ENCODE measurements at places on chromosomes 13 and 19.

- DNase-seq, result no peak
These were observed 161.5 kb downstream of the KATNAL1 start for GRCh38 chr13:30145709-30146367.

GRCh38 chr13:73397496-73398305, 338.9 kb downstream of the KLF5 start:
- no peak for DNase-seq

DNA sequence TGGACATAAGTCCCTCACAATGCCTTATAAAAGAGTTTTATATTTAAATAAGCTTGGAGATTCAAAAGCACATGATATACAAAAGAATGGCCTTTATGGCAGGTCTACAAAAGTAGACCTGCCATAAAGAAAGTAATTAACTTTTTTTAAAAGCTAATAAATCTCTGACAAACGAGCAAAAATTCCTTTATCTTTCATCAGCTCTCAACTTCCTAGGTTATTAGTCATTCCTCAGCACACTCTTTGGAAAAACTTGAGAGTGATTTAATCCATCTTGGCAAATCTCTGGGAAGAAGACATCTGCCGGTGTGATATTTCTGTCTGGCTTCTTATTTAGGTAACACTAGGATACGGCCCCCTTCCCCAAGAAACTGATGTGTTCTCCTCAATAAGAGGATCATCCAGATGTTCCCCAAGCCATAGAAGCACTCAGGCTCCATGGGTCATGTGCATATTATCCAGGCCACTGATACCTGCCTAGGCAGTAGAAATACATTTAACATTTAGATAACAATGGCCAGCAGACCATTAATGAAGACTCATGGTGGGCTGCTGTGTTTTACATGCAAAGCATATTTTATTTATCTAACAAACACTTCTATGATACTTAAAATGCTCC, 372.7 kb downstream of the LIG4 start:
- DNase-seq, result no peak

DNA sequence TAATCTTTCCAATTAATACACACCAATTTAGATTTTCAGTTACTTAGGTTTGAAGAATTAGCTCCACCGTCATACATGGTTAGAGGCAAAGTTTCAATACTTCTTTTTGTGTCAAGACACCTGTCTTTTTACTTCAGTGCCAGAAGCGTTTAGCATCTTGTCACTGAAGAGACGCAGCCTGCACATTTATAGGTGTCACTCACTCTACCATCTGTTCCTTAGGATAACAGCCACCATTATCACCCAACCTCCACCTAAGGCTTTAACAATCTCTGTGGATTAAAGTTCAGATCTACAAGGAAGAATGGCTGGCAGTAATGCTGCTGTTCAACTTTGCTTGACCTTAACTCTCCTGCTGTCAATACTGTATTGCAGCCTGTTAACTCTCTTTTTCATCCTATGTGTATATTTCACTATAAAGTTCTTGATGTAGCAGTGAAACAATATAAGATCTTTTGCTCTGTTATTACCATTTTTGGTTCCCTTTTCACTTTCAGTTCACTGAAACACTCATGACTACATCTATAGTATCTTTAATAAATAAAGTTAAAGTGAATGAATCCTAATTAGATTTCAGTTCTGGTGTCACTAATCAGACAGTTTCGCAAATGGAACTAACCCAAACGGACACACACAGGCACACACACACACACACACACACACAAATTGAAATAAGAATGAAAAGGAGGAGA, 435.6 kb downstream of the PCDH9 start:
- no peak for DNase-seq

DNA sequence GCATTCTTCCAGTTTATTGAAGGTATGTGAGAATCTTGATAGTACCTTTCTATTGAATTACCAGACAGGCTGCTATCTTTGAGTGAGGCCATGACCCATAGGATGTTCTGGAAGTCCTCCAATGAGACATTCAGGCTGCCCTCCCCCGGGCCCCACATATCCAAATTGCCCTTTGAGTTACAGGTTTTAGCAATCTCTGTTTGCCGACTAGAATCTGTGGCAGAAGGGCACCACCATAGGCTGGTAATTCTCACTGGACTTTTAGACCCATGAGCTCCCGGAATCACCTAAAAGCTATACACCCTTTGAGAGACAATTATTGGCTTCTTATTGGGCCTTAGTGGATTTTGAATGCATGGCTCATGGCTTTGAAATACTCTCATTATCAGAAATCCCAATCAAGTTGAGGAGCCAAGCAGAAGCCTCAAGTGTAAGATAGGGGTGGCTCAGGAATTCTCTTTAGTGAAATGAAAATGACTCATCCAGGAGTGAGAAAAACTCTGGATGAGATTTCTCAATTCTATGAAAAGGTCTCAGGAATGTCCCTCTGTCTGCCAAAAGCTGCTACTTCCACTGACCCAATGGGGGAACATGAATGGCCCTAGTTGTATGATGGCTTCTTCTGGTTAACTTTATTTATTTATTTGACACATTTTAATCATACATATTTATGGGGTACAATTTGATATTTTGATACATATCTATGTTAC, 172.1 kb upstream of the CSNK1A1L start:
- DNase-seq, result no peak

DNA sequence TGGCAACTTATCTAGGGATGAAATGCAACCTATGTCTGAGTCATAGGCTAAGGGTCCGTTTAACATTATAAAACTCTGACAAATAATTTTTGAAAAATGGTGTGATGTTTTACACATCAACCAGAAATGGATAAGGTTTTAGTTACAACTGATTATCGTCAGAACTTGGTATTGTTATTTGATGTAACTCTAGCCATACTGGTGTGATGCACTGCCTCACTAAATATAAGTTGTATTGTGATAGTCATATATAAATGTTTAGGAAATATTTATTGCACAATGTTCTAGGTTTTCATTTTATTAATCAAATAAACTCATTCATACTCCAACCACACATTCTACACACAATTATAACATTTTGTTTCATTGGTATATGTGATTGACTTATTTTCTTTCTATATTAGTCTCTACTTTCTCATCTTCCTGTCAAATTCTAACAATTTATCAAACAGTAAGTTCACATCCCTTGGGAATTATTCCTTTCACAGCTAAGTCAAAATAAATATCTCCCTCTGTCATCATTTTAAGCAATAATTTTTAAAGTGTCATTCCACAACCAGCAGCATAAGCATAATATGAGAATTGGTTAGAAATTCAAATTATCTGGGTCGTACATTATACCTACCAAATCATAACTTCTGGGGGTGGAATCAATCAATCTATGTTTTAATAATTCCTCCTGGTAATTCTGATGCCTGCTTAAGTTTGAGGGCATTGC, 873.9 kb downstream of the SLITRK1 start:
- no peak for DNase-seq

DNA sequence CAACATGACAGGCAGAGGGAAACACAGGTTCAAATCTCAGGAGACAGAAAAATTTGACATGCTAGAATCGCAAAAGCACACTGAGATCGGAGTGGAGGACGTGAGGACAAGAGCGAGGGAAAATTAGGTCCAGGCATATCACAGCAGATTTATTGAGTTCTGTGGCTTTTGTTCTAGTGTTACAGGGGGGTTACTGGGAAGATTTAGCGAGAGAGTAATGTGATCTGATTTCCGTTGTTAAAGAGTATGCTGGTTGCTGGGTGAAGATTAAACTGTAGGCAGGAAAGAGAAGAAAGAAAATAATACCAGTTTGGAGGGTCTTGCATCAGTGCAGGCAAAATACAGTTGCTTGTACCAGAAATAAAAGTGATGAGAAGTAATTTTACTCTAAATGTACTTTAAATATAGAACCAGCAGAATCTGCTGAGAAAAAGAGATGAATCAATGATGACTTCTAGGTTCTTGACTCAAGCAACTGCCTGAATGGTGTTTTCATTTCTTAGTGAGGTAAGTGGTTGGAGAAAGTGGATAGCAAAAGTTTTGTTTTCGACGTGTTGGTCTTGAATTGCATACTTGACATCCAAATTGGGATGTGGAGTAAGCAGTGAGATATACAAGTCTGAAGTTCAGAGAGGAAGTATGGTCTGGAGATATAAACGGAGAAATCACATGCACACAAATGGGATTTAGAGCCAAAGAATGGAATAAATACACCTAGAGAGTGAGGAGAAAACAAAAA, 35.7 kb downstream of the UFM1 start:
- no peak for DNase-seq

DNA sequence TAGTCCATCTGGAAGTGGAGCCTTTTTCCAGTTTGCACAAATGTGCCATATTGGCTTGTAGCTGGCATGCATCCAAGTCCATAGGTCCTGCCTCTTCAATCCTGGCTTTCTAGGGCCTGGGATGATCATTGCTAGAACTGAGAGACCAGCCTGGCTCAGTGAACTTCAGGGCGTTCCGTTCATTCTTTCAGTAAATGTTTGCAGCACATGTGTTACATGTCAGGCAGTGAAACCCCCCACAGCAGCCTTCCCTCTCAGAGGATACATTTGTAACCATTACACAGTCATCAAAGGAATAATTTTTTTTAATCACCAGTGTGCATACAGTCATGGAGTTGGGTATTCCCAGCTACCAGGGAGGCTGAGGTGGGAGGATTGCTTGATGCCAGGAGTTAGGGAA, 9.7 kb downstream of the FUT2 start:
- DNase-seq, result no peak

GRCh38 chr13:39494006-39494405, 109.0 kb downstream of the LHFPL6 start:
- no peak for DNase-seq

DNA sequence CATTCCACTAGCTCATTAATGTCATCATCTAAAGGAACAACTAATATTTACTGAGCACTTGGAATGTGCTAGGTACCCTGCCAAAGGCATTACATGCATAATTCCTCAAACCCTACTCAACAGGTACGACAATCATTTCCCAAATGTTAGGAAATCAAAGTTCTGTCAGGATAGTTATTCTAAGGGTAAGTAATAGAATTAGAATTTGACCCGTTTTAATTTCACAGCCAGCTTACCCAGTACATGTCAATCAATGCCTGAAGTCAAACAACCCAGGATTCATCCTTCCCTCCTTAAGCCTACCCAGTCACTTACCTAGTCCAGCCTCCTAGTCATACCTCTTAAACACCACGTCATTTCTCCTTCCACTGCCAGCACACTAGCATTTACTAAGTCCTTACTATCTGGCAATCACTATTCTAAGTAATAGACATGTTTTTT, 2.4 kb downstream of the LNX2 start:
- DNase-seq, result no peak

GRCh38 chr19:48508729-48509411, 2.8 kb downstream of the LMTK3 start:
- no peak for DNase-seq

DNA sequence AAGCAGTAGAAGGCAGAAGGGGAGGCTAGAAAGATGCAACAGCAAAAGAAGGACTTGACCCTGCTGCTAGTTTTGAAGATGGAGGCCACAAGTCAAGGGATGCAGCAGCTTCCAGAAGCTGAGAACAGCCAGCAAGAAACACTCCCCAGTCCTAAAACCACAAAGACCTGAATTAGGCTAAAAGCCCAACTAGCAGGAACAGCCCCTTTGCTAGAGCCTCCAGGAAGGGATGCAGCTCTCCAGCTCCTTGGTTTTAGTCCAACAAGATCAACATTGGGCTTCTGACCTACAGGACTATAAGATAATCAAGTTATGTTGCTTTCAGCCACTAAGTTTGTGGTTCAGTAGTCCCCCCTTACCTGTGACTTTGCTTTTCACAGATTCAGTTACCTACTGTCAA, 10.5 kb upstream of the LATS2 start:
- DNase-seq, result no peak

DNA sequence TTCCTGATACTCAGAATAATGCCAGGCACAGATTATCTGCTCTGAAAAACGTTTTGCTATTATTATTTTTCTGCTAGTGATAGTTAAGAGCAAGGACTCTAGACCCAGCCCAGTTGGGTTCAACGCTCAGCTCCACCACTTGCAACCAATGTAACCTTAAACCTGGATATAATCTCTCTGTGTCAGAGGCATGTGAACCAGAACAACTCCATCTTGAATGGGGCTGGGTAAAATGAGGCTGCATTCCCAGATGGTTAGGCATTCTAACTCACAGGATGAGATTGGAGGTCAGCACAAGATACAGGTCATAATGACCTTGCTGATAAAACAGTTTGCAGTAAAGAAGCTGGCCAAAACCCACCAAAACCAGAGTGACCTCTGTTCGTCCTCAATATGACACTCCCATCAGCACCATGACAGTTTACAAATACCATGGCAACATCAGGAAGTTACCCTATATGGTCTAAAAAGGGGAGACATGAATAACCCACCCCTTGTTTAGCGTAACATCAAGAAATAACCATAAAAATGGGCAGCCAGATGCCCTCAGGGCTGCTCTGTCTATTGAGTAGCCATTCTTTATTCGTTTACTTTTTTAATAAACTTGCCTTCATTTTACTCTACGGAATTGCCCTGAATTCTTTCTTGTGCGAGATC, 13.6 kb downstream of the FAM187B start:
- DNase-seq, result no peak

- no peak for DNase-seq
These were observed 50.0 kb downstream of the LATS2 start for GRCh38 chr13:21011378-21011777.

DNA sequence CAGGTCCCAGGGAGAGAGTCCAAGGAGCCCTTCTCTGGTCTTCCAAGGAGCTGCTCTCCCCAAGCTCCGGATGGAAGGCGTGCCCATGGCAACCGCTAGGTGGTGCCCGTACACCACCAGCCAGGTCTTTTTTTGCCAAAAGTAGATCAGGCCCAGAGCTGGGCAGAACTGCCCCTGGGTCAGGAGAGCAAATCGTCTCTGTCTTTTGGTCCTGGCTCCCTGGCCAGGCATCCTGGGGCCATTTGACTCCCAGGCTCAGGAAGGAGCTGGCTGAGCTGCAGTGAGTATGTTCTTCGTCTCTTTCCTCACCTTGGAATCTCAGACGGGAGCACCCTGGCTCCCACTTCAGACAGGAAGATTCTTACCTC, 24.6 kb upstream of the BCL3 start:
- no peak for DNase-seq

- DNase-seq, result no peak
These were observed 14.2 kb upstream of the TUBGCP3 start for GRCh38 chr13:112602189-112602588.

Measured in skeletal muscle cell (primary cell).